Stimulated activated CD8-positive, alpha-beta memory T cell treated with anti-CD3 and anti-CD28 coated beads, Interleukin-7, amount 100 ng/mL, for 1 hour (primary cell): ENCODE measurements at places on chromosomes 2 and 18.

DNA sequence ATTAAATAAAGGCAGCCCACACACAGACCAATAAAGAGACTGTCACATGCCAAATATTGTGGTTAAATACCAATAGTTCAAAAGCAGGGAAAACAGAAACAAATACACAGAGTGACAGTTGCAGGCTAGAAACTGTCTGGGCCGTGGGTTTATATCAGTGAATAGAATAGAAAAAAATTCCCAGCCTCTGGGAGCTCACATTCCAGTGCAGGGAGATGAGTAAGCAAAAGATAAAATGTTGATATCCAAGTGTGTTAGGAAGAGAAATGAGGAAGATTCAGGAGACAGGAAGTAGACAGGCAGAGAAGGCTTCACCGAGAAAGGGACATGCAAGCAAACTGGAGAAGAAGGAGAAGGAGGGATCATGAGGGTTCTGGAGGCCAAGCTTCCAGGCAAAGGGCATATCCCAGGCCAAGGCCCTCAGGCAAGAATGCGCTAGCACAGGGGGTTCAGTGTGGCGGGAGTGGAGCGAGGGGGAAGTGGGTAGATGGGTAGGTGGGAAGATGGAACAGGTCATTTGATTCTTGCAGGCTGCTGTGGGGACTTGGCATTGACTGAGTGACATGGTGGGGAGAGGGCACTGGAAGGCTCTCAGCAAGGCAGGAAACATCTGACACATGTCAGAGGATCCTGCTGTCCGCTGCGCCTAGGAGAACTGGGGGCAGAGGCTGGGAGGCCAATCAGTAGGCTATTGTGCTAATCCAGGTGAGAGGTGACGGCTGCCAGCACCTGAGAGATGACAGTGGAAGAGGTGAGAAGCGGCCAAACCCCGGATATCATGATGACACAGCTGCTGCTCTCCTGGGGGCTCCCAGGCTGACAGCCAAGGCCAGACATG lies 89.2 kb downstream of the ZBTB7C start:
- DNase-seq = no peak

- DNase-seq = no peak
Measured at GRCh38 chr18:59072727-59073421, 66.8 kb upstream of the SEC11C start.

DNA sequence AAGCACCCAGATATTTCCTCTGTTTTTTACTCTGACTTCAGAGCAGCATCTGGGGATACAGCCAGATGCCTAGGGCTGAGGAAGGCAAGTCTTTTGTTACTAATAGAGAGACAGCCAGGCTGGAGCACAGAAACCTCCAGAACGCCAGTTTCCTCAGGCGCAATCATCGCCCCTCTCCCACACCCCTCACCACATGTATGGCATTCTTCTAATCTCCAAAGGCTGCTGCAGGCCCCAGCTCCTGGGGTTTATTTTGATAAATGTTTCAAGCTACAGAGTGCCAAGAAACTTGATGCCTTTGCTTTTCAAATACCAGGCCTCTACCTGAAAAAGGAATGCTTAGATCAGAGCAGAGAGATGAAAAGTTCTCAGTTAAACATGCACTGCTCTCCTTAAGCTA lies 283.6 kb downstream of the RBM43 start:
- no peak for DNase-seq

GRCh38 chr2:85042330-85042729 lies 71.4 kb downstream of the KCMF1 start:
- DNase-seq = no peak

DNA sequence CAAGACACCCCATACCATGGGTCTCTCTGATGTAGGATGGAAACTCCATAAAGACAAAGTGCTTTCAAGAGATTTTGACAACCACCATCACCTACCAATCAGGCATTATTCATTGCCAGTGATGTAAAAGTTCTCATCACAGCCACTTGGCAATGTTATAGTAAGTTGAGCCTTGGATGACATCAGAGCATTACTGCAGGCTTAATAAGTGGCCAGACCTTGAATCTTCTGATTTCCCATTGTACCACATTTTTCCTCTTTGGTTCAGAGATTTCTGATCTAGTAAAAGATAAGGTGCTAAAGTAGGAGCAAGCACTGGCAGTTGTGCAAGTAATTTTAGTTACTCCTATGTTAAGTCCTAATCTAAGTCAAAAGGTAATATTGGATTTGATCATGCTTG lies 36.5 kb downstream of the OSR1 start:
- no peak for DNase-seq

GRCh38 chr2:33616873-33617272 lies 17.8 kb upstream of the FAM98A start:
- no peak for DNase-seq

GRCh38 chr2:173613386-173613785 lies 258.7 kb downstream of the CDCA7 start:
- DNase-seq = no peak

DNA sequence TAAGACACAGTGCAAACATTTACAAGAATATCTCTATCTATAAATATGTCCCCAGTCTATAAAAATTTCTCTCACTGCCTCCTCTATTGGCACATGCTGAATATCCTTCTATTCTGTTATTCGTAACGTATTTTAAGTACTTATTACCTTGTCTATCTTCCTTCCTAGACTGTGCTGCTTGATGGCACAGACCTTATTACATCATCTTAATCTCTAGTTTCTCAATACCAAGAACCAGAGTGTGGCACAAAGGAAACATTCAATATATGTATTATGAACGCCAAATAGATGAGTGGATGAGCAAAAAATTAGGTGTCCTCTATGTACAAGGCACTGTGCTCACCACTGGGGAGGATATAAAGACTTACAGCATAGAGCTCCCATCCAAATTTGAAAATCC lies 282.8 kb downstream of the NBAS start:
- no peak for DNase-seq

- DNase-seq = no peak
Measured at GRCh38 chr2:9693196-9693491, 62.3 kb upstream of the YWHAQ start.

DNA sequence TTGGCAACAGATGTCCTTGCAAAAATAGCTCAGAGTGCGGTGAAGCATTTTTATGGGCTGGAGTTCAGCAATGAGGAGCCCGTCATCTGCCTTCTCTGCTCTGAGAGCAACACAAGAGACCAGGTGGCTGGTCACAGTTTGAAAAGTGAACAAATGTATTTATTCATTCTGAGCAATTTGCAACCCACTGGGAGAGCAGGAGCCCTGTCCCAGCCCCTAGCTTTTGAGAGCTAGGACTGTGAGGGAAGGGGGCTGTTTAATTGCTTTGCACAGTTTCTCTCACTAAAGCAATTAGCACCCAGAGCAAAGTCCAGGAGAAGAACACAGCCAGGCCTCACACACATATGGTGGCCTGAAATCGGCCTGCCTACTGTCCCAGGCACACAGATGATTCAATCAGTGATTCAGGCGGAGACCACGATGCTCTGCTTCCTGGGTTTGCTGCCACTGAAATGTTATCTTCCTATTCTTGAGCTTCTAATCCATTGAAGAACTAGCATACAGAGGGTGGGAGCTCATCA lies 646.1 kb upstream of the ACVR2A start:
- no peak for DNase-seq

GRCh38 chr2:222915092-222915957 lies 54.5 kb downstream of the ACSL3 start:
- no peak for DNase-seq

GRCh38 chr2:34011684-34012083 lies 412.6 kb upstream of the FAM98A start:
- DNase-seq = no peak
